MV-4-11 (cell line): ENCODE measurements at places on chromosomes 7 and 10.
A peak's percentile ranks its signal among the peaks of the same experiment; 100 is the strongest.

GRCh38 chr7:23335621-23336020, 36.5 kb downstream of the MALSU1 start:
- no peak for DNase-seq

- DNase-seq: peak; percentile 73
These were observed 17.5 kb downstream of the HKDC1 start for GRCh38 chr10:69237528-69238159.

DNA sequence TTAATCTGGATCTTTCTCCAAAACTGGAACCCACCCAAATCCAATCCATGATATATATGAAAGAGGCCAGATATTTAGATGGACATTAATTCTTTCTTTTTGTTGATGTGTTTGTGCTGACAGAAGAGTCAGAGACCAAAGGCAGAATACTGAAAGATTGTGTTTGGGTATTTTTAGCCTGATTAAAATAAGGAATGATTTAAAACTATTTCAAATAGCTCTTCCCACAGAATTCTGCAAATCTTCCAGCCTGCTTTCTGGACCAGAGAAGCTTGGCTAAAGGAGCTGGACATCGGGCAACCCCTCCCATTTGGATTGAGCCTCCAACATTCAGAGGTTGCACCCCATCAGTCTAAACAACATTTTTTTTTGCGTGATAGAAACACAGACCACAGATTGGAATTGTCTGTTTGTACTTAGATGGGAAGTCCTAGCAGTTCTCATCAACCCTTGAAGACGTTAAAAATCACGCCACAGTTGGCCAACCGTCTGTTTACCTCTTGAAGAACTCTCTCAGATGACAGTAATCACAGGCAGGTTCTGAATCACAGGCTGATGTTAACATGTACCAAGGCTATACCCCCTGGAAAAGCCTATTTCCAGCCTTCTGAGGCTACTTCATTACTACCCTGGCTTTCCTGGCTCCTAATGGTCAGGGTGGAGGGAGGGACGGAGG, 155.2 kb upstream of the NRP1 start:
- no peak for DNase-seq

DNA sequence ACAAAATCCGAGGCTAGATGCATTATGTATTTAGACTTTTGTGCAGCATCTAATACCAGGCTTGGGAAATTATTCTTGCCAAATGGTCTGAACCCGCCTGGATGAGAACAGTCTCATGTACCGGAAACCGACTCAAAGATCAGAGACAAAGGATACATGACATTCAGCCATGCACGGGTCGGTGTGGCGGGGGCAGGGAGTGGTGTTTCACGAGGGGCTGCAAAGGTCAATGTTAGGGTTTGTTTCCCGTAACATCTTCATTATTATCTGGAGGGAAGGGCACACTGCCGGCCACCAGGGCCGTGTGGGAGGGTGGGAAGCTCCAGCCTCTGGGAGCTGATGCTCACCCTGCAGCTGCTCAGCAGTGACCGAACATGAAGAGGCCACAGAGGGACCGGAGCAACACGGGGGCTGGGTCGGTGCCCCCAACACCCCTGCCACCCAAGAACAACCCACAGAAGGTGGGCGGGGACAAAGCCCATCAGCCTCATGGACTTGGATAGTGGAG, 23.1 kb downstream of the CNPY1 start:
- DNase-seq: no peak

GRCh38 chr10:63057509-63057908, 75.6 kb upstream of the NRBF2 start:
- DNase-seq: no peak

GRCh38 chr10:75395932-75396630, 5.5 kb downstream of the ZNF503 start:
- DNase-seq: no peak

DNA sequence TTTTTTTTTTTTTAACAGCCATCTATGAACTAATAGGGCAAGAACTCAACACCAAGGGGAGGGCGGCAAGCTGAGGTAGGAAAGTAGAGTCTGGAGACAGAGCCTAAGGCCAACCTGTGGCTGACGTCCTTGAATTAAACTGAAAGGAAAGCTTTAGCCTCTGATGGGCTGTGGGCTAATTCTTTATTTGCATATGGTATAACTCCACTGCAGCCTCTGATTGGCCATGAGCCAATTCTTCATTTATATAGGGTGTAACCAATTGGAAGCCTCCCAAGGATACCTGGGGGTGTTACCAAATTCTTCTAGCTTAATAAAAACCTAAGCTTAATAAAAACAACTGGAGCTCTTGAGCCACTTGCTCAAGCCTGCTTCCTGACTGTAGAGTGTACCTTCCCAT, 10.3 kb downstream of the TYW1 start:
- DNase-seq: no peak

GRCh38 chr10:15542817-15543216, 171.7 kb upstream of the FAM171A1 start:
- DNase-seq: no peak

DNA sequence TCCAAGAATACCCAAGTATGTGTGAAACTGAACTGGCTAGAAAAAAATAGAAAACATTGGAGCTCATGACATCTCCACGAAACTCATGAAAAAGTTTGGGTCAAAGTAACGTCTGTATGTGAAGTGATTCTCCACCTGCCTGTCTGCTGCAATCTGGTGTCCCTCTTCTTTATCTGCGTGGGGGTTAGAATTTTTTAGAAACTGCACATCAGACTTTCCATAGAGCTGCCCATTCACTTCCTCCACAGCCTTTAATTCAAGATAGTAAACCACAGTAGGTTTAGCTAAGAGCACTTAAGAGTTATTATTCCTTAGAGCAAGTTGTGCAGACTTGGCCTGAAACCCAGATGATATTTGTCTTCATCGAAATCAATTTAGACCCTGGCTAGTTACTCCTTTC, 55.3 kb downstream of the SCIN start:
- no peak for DNase-seq

- no peak for DNase-seq
These were observed 62.5 kb downstream of the C10orf143 start for GRCh38 chr10:130048081-130048480.
